ENCODE measurements at places on chromosomes 6 and 20. TPM values are rescaled to one million over a fixed set of nuclear protein-coding genes. Genes with fewer than 3 reads are reported as not detected.

The STX7 gene
- total RNA-seq: 16.9 TPM

The PACRG gene
- 0.37 TPM for total RNA-seq

The SMOC2 gene
- total RNA-seq: 0.37 TPM

The KIAA1755 gene
- total RNA-seq: 0.37 TPM

The FOXF2 gene
- 5.5 TPM for total RNA-seq

The CDH26 gene
- under 0.01 TPM for total RNA-seq

The ULBP2 gene
- total RNA-seq: 1.5 TPM
